WERI-Rb-1 (cell line): ENCODE measurements at places on chromosomes 11 and 22.

- no peak for DNase-seq
These were observed 1.8 kb upstream of the MUC2 start for GRCh38 chr11:1072821-1073231.

GRCh38 chr11:3947061-3947460 lies 91.6 kb downstream of the STIM1 start:
- no peak for DNase-seq

GRCh38 chr11:118956847-118957469 lies 860 bp downstream of the UPK2 start:
- no peak for DNase-seq

GRCh38 chr11:120235024-120235628 lies 4.8 kb upstream of the POU2F3 start:
- peak; percentile 90 for DNase-seq
